ENCODE measurements at places on chromosomes 1 and 21.

DNA sequence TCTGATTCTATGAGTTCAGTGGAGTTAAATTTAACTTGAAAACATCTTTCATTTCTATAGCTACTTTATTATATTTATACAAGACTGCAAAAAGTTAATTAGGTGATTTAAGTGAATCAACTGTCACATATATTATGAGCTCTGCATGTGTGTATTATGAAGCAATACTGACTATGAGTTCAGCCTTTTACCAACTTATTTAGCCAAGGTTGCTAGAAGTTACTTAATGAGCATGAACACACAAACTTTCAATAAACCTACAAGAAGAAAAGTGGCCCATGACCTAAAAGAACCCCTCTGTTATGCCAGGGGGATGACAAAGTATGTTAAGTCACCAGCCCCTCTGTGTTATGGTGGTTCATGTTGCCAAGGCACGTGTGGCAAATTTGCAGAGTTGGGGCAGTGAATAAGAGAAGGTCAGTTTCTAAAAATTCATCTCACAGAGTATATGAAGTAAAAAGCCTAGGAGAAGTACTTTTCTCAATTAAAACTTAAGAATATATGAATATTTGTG, 86.7 kb upstream of the LYPLAL1 start:
- DNase-seq, result no peak

- DNase-seq, result no peak
Measured at GRCh38 chr1:52967666-52968065, 40.6 kb downstream of the SCP2 start.

DNA sequence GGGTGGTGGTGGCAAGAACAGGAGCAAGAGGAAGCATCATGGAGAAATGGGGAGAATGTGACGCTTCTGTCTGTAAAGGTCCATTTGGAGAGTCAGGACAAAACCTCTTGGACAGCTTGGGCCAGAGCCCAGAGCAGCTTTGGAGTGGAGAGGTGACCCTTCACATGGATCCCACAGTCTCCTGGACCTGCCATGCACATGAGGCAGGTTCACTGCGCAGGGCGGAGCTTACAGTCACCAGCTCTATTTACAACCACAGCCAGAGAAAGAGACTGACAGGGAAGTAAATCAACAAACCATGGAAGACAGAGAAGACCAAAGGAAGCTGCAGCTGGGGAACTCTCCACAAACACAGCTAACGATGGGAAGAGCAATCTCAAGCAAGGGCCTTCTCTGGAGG, 828 bp upstream of the RGS8 start:
- DNase-seq, result no peak

- no peak for DNase-seq
Measured at GRCh38 chr1:22587247-22587646, 24.0 kb downstream of the EPHA8 start.

- no peak for DNase-seq
Measured at GRCh38 chr1:35481229-35481628, 76.0 kb downstream of the KIAA0319L start.

DNA sequence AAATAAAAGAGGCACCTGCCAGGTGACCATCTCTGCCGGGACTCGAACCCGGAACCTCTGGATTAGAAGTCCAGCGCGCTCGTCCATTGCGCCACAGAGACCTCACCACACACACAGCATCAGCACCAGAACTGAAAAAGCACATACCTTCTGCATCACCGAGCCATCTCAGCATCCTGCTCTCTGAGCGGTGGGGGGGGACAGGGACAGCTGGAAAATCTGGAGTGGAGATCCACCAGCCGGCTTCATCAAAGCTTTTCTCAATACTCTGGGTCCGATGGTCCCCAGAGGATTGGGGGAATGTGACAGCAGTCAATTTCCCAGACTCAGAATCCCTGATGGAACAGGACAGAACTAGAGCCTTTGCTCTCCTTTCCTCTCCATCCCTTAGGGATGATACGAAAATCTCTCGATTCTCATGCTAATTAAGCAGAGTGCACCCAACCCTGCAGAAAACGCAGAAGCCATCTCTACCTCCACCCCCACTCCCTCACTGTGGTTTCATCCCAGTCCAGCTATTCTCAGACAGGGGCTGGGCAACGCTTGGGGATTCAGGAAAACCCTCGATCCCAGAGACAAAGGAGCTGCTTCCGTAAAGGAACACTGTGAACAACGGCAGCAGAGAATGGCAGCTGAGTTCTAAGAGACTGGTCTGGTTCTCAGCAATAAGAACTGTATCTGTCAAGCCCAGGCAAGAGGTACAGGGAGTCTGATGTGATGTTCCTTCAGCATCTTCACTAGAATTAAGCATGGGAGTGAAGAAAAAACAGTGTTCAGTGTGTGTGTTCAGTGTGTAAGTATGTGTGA, 29.6 kb upstream of the CADM3 start:
- peak; percentile 7 for DNase-seq

DNA sequence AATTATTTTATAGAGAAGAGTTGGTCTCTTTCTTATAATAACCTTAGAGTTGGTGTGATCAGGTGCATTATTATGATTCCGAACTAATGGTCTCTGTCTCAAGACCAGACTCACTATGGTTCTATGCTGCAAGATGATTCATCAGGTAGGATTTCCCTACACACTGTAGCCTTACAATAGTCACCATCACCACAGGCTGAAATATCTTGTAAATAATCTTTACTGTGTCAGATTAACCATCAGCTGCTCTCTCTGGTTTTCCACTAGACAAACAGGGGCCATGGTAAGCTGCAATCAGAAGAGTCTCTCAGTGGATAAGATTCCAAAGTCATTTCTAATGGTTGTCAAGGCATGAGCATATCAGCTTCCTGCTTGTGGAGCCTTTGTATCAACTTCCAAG, 4.4 kb upstream of the GBP4 start:
- no peak for DNase-seq

DNA sequence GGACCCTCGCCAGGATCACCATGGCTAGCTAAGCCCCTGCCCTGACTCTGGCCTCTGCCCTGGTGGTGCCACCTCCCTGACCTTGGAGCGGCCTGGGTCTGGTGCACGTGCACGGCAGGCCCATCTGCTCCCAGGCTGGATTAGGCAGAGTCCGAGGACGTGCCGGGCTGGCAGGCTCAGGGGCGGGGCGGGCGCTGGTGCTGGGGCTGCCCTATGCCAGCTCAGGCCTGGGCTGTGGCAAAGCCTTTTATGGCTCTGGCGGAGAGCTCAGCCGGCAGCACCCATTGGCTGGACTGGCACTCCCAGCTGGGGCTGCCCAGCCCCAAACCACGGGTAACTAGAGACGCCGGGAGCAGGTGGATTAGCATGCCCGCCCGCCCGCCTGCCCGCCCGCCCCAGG, 17.1 kb upstream of the EDN2 start:
- no peak for DNase-seq

DNA sequence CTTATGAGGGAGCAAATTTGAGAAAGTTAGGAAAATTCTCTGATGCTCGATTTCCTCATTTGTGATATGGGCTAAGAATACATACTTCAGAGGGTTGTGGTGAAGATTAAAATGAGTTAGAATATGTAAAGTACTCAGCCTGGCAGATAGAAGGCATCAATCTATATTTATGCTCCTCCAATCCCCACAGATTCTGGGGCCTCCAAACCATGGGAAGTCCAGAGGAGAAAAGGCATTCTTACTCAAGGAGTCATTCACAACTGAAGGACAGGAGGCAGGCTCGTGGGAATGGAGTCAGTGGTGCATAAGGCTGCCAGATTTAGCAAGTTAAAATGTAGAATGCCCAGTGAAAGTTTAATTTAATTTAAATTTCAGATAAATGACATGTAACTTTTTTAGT, 330.0 kb upstream of the POU3F1 start:
- no peak for DNase-seq

DNA sequence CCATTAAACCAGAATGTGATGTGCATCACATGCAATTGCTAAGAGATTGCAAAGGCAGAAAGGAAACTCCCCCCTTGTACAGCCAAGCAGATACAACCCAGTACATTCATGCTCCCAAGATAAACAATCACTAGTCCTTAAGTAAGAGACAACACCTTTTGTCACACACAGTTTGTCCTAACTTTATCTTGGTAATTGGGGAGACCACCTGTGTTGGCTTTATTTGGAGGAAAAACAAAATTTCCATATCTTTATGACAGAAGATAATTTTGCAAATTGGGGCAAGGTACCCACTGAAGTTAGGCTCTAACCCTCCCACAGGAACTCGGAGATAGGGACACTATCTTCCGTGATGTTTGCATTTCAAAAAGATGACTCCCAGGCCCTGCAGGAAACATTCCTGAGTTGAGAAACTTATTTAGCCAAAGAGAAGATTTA, 175.0 kb upstream of the TNR start:
- no peak for DNase-seq

GRCh38 chr1:147341246-147341645, 98.8 kb downstream of the CHD1L start:
- DNase-seq, result no peak

- DNase-seq, result no peak
Measured at GRCh38 chr1:53183095-53183990, 13.3 kb upstream of the CPT2 start.

DNA sequence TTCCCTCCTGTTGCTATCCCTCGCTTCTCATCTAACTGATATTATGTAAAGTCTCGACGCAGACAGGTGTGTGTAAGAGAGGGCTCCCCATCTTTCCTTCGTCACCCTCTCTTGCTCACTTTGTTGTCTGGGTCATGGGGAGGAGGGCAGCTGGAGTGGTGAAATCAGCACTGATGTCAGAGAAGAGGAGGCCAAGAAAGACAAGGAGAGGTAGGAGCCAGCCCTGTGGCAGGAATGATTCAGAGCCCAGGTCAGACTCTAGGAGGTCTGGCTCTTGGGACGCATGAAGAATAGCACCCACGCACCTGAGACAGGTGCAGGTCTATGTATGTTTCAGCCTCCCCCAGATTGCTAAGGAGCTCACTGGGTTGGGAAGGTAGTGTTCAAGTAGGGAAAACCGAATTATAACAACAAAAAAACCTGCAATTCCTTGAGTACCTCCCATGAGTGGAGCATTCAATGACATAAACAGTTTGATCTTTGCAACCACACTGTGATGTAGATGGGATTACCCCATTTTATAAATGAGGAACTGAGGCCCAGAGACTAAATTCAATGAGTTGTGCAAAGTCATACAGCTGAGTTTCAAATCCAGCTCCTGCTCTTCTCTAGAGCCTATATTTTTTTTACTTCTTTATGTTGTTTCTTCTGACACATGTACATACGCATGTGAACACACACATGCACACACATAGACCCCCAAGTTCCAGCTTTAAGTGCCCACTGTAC, 10.4 kb downstream of the NUAK2 start:
- DNase-seq, result no peak

GRCh38 chr1:55833529-55834091, 618.4 kb upstream of the USP24 start:
- DNase-seq, result no peak

DNA sequence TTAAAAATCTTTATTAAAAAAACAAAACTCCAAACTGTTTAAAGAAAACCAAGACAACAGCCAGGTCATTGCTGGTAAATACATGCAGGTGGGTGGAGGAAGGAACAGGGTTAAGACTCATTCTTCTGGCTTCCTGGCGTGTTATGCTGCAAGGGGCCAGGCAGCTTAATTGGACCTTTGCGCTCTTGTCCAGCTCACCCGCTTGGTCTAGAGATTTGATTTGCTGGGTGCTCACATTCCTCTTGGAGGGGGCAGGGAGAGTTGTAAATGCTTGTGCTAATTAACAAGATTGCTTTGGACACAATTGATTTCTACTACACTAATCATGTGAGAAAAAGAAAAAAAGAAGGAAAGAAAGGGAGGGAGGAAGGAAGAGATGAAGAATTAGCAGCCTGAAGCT, 10.5 kb downstream of the CEP104 start:
- DNase-seq, result no peak

GRCh38 chr1:226629896-226630550, 81.5 kb downstream of the STUM start:
- DNase-seq, result no peak

- peak; percentile 12 for DNase-seq
Measured at GRCh38 chr1:231611851-231612250, 14.7 kb upstream of the DISC1 start.

DNA sequence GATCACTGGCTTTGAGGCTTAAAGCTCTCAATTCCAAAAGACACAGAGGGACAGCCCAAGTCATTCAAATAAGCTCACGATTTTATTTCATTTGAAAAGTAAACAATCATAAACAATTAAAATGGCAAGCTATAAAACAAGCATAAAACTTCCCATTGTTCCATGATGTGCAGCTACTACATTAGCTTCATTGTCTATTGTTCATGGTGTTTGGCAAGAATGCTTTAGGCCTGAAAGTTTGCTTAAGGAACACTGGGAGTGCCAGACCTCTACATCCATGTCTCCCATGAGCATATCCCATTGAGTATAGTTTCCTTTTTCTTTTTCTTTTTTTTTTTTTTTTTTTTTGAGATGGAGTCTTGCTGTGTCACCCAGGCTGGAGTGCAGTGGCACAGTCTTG, 286.1 kb upstream of the ESRRG start:
- DNase-seq, result no peak

All from activated CD8-positive, alpha-beta T cell treated with anti-CD3 and anti-CD28 coated beads for 36 hours (primary cell).